A549 (cell line): ENCODE measurements at places on chromosomes 11 and 22. TPM values are rescaled to one million over a fixed set of nuclear protein-coding genes. Genes with fewer than 3 reads are reported as not detected.

GRCh38 chr22:50183141-50183971 lies 2.4 kb upstream of the TRABD start:
- no peak for DNase-seq

DNA sequence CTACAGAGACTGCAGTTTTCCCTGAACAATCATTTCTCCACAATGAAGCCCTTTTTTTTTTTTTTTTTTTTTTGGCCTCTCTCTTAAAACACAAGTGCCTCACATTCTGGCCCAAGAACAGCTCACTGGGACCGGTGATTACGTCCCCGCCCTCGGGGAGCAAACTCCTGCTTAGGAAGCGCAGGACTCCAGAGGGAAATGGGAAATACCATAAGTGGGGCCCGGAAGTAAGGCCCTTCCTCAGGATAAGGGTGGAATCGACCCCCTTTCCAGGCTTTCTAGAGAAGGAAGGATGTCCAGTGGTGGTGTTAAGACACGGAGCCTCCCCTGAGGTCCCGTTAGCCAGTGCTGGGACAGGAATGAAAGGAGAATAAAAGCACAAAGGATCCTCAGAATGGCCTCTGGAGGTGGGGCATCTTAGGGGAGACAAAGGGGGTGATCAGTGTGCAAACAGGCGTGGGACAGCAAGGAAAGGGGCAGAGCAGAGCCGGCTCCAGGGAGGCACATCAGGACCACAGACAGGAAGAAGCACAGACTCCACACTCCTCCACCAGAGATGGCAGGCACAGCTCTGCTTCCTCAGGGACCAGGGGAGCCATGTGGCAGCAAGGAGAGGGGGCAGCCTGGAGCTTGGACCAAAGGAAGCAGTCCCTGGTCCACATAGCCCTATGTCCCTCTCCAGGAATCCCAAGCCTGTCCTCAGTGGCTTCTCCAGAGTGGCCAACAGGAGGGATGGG lies 61.3 kb downstream of the CHST1 start:
- DNase-seq = no peak

GRCh38 chr11:85913513-85913912 lies 58.3 kb downstream of the CCDC83 start:
- DNase-seq = no peak

DNA sequence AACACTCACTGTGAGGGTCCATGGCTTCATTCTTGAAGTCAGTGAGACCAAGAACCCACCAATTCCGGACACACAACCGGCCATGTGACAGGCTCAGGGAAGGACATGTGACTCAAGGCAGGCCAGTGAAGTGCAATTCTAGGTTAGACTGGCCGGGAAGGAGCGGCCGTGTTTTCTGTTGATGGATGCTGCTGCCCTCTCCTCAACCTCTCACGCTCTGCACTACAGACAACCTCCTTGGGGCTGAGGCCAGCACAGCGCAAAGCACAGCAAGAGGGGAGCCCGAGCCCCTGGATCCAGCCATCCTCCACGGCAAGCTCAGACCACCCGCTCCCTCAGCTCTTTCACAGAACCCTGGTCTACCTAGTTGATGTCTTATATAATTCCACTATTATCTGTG lies 2.8 kb downstream of the NUDT8 start:
- no peak for DNase-seq

- DNase-seq = no peak
These were observed 48.2 kb upstream of the CEP295 start for GRCh38 chr11:93613231-93613831.

DNA sequence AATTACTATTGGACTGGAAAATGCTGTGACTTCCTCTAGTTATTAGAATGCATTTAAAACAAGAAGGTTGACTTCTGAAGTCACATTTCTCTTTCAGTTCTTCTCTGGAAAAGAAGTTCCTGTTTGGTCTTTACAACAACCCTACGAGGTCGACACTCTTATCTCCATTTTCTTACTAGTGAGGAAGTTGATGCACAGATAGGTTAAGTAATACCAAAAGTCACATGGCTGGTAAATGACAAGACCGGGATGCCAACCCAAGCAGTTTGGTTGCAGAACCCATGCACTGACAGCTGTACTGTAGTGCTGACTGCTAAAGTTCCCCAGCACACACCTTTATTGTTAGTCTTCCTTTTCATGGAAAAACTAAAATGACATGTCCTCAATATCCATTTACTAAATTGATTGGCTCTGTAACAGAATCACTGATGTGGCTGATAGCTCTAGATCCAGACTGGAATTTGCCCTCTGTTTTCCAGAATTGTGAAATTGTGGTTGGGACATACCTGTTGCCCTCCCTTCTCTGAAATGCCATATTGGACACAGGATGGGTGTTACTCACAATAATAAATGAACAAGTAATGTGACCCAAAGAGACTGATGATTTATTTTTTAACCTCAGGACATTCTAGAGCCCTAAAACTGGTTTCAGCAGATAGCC lies 9.4 kb upstream of the TECTA start:
- no peak for DNase-seq

DNA sequence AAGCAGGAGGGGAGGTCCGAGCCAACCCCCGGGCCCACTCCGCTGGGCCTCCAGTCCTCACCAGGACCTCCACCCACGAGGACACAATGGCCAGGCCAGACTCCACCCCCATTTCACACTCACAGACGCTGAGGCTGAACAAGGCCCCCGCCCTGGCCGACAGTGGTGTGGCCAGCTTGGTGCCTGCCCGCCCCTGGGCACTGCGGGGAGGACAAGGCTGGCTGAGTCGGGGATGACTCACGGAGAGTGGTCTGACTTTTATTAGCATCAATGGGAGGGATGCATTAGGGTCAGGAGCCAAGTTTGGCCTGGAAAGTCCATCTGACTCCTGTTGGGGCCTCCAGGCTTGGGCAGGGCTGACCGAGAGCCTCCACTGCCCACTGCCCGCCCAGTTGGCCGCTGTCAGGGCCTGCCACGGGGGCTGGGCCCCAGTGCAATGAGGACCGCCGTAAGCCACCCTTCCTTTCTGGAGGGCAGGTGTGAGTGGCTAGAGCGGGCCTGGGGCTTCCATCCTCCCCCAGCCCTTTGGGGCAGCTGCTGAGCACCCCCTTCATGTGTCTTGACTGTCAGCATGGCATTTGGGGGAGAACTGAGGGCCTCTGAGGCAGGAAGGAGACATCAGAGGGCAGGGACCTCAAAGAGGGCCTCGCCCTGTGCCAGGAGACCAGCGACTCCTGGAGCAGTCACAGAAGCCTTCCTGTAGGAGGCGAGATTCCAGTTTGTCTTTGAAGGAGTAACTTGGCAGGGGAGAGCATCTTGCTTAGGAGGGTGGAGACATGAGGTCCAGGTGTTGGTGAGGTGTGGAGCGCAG lies 10.6 kb downstream of the TSPAN32 start:
- no peak for DNase-seq

DNA sequence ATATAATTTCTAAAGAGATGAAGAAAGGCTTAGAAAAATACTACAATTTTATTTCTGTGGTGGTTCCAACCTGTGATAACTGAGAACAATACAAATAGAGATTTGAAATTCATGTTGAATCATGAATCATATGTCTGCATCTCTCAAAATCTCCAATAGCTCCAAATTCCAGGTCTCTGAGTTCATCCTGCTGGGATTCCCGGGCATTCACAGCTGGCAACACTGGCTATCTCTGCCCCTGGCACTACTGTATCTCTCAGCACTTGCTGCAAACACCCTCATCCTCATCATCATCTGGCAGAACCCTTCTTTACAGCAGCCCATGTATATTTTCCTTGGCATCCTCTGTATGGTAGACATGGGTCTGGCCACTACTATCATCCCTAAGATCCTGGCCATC lies at the start of gene OR56B1:
Gene OR56B1 (plus strand): TSS at position 53 of the 400 bp plus-strand sequence. CDS start 69 bp downstream, at position 122.
- DNase-seq = peak; percentile 8

DNA sequence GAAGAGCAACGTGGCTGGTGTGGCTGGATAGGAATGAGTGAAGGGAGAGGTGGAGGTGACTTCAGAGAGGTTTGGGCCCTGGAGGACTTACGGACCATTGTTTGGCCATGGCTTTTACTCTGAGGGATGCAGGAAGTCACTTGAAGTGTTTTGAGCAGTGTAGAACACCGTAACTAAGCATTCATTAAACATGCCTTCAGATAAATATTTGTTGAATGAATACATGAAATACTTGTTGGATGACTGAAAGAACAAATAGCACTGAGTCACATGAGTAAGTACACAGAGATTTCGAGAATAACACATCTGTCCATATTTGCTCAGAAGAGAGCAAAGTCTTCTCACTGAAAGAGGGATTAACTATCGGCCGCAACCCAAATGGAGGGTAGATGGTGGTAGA lies 182.7 kb upstream of the SNX19 start:
- no peak for DNase-seq

DNA sequence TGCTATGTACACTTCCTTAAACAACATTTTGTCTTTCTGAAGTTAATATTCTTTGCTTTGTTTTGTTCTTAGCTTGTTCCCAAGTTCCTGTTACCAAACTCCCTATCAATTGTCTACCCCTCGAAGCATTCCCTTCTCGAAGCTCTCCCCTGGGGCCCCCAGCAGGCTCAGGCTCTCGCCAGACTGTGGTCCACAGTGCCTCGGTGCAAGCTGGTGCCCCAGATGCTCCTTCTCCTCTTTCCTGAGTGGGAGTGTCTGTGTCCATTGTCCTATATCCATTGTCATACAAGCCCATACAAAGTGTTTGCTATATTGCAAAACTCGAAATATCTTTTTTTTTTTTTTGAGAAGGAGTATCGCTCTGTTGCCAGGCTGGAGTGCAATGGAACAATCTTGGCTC lies 51.7 kb upstream of the RTL6 start:
- DNase-seq = no peak

GRCh38 chr11:61080526-61080925 lies 21.8 kb upstream of the CD5 start:
- DNase-seq = no peak

DNA sequence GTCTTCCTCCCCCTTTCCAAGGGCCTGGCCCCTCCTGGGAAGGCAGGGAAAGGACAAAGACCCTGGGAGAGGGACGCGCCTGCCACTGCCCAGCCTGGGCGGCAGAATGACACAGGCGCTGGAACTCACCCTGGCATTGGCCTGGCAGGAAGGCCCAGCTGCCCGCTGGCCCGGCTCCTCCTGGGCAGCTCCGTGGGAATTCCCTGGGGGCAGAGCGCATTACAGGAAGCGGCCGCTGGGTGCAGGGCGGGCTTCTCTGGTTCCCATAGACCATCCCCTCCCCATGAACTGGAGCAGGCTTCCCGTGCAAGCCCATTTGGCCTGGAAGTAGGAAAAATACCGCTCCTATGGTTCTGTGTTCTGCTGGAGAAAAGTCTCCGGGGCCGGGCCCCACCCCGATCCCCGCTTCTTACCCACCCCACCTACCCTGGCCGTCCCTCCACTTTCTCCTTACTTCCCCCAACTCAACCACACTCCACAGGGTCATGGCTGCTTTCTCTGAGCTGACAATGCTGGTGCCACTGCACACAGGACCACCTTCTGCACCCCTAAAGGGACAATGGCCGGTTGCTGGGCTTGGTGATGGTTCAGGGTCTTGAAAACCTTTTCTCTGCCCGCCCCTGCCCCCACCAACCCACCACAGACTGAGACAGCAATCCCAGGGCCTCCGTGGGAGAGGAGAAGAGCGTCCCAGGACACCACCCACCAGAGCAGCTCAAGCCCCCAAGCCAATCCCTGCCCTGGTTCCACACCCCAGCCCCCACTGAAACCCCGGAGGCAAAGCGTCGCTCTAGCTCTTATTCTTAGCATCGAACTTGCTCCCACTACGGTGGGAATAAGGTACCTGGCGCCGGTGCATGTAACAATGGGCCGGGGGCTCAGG lies 58.9 kb downstream of the LINC01488 start:
- no peak for DNase-seq

DNA sequence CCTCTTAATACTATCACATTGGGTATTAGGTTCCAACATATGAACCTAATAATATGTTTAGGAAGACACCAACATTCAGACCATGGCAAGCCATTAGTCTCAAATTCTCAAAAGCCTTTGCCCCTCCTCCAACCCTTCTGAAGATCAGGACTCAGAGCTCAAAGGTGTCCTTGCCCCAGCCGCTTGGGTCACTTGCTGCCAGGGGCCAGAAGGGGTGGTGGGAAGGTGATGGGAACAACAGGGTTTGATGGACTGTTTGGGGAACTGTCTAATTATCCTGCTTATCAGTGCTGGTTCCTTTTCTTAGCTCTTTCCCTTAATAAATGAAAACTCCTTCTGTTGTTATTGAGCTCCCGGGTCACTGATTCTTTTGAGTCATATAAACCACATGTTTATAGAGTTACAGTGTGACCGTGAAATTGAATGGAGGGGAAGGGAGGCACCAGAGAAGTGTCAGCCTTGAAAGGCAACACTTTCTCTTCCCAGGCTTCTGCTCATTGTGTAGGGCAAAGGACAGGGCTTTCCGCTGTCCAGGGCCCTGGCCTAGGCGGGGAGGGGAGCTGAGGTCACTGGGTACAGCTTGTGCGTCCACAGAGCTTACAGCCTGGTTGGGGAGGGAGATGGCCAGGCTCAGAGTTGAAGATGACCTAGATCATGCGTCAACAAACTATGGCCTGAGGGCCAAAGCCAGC lies 105.1 kb downstream of the FBXO7 start:
- no peak for DNase-seq

- no peak for DNase-seq
These were observed 6.5 kb upstream of the NAALADL1 start for GRCh38 chr11:65064847-65065240.

- DNase-seq = no peak
These were observed 63.3 kb downstream of the FBLN1 start for GRCh38 chr22:45565973-45566372.

DNA sequence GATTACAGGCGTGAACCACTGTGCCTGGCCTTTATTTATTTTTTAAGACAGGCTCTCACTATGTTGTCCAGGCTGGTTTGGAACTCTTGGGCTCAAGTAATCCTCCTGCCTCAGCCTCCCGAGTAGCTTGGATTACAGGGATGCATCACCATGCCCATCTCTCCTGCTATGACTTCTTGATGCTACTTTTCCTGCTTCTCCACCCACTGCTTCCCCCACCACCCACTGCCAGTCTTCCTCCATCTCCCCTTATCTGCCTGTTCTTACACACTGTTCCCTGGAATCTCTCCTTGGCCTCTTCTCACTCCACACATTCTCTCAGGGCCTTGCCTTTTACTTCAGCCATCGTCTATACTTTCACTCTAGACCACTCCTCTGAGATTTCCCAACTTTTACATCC lies 17.3 kb upstream of the TPP1 start:
- no peak for DNase-seq

- DNase-seq = no peak
These were observed 132.4 kb upstream of the ANO3 start for GRCh38 chr11:26199331-26200095.

- peak; percentile 16 for DNase-seq
These were observed 27.8 kb downstream of the RGL4 start for GRCh38 chr22:23718371-23719165.

GRCh38 chr11:126138636-126139035 lies 72.8 kb downstream of the RPUSD4 start:
- no peak for DNase-seq

GRCh38 chr11:106172386-106172991 lies 95.0 kb downstream of the AASDHPPT start:
- DNase-seq = no peak

- DNase-seq = no peak
These were observed 3.0 kb downstream of the GAS2L1 start for GRCh38 chr22:29309332-29310064.

The MAJIN gene
- not detected in 3 replicates for polyA plus RNA-seq

The MIOX gene
- polyA plus RNA-seq = not detected in 3 replicates

The SPON1 gene
- polyA plus RNA-seq = 0.07 TPM in 1 of 3 replicates, not detected in the others

The OR2AG1 gene
- not detected in 3 replicates for polyA plus RNA-seq

The OPCML gene
- polyA plus RNA-seq = not detected in 3 replicates

The PATE1 gene
- polyA plus RNA-seq = not detected in 3 replicates

The SLC1A2 gene
- polyA plus RNA-seq = 0.01 to 0.18 TPM (median 0.07 TPM) in 3 replicates

The MACROD1 gene
- 12.0 to 16.4 TPM (median 15.1 TPM) in 3 replicates for polyA plus RNA-seq

The C11orf52 gene
- 0.08 TPM in 1 of 3 replicates, not detected in the others for polyA plus RNA-seq

The PRR33 gene
- polyA plus RNA-seq = not detected in 3 replicates

The SLC22A8 gene
- polyA plus RNA-seq = not detected in 3 replicates

The GRM5 gene
- polyA plus RNA-seq = 0.01 TPM in 2 of 3 replicates, not detected in the other
